ENCODE measurements at places on chromosomes 13 and 19.
A peak's percentile ranks its signal among the peaks of the same experiment; 100 is the strongest.

- H3K27ac ChIP-seq = no peak overlapping the region
- H3K27me3 ChIP-seq = no peaks in the 10 kb centered on the region
- no peak for DNase-seq
- no peaks in the 10 kb centered on the region for H3K4me1 ChIP-seq
- no peak overlapping the region for H3K4me3 ChIP-seq
These were observed 72.8 kb downstream of the DPF1 start for GRCh38 chr19:38151242-38151641.

- no peak overlapping the region for H3K27ac ChIP-seq
- no peak overlapping the region for H3K4me3 ChIP-seq
- H3K36me3 ChIP-seq = no peaks in the 10 kb centered on the region
- H3K4me1 ChIP-seq = no peaks in the 10 kb centered on the region
- no peaks in the 10 kb centered on the region for H3K27me3 ChIP-seq
- no peak for DNase-seq
These were observed 81.7 kb upstream of the KLHL1 start for GRCh38 chr13:70189981-70190380.

DNA sequence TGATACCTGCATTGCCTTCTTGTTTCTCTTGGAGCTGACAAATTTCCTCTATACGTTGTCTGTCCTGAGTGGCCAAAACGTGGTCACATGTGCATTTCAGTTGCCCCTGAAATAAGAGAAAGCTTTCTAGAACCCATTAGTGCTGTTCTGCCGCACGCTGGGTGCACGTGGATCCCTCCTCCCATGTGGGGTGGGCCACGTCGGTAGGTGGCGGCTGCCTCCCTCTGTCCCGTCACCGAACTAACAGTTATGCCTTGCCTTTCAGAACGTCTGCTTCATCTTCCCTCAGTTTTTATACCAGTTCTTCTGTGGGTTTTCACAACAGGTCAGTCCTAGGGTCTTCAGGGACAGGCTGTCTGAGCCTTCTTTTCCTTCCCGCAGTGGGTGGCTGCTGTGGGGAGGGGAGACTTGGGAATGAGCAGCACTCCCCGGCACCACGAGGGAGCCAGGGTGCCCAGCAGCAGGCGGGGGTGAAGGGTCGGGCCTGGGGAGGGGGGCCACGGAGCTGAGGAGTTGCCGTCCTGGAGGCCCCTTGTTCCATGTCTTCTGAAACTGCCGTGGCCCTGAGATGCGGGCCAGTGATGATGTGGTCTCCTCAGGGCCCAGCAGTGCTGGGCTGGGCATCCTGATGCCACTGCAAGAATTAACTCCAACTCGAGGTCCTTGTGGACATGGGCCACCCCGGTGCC lies 109.7 kb upstream of the MCF2L start:
- H3K4me3 ChIP-seq = no peak overlapping the region
- no peaks in the 10 kb centered on the region for H3K27me3 ChIP-seq
- H3K27ac ChIP-seq = no peak overlapping the region

DNA sequence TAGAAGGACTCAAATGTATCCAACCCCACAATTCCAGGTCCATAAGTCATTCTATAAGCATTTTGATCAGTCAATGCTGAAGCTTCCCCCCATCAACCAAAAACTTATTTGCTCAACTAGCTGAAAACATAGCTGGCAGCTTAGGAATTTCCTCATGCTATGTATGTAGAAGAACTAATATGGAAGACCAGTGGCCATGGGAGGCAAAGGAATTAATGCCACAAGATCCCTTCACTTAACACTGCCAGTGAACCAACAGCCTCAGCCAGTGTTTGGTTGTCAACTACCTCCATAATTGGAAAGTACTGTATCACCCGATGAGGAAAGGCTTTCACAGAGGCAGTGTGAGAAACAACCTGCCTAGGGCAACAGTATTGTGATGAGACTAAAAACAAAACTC lies 105.4 kb downstream of the ZNF429 start:
- no peaks in the 10 kb centered on the region for H3K4me1 ChIP-seq
- no peaks in the 10 kb centered on the region for H3K36me3 ChIP-seq
- H3K27ac ChIP-seq = no peak overlapping the region
- H3K27me3 ChIP-seq = no peaks in the 10 kb centered on the region

DNA sequence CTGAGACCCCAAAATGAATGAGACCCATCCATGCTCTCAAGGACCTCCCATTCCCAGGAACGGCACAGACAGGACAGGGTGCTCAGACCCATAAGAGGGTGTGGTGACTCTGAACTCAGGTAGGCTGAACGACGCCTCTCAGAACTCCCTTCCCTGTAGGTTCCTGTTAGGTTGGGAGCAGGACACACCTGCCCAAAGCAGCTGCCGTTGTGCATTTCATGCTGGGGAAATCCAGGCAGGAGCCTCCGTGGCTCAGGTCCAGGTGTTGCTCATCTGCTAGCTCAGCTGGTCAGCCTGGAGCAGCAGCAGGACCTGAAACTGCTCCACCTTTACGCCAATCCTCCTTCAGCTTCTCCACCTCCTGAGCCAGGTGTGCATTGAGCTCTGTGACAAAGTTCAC lies 19.1 kb upstream of the TEX101 start:
- H3K27me3 ChIP-seq = peaks cover 2% of the 10 kb centered on the region
- no peaks in the 10 kb centered on the region for H3K4me1 ChIP-seq
- no peak overlapping the region for H3K4me3 ChIP-seq
- H3K27ac ChIP-seq = no peak overlapping the region

DNA sequence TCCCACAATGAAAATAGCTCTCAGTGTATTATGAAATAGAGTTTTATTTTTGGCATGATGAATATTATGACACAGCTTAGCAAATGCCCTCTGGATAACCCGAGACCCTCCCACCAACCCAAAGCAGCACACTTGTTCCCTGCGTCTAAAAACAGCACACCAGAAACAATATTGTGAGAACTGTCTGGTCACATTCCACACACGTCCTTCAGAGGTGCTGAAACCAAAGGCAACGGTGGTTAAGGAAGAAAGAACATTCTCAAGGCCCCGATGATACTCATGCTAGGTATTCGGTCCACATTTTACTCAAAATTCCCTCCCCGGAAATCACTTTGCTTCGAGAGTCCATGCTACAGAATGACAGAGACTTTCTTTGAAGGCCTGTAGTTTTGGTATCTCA lies 156.7 kb downstream of the SLC7A1 start:
- H3K4me3 ChIP-seq = no peak overlapping the region
- no peaks in the 10 kb centered on the region for H3K27me3 ChIP-seq
- no peaks in the 10 kb centered on the region for H3K36me3 ChIP-seq

DNA sequence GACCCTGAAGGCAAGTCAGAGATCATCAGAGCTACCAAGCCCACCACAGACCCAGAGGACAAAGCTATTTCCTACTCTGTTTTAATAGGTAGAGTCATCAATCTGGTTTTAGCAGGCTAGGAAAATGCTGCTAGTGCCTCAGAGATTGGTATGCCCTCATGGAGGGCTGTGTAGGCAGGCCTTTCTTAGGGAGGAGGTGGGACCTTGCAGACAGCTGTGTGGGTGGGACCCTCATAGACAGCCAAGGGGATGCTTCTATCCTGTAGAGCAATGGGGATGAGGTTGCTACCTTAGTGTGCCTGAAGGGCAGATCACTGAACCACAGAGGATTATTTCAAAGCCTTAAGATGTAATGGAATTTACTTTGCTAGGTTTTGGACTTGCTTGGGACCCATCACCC lies 534.9 kb upstream of the KLF12 start:
- no peak for DNase-seq
- H3K36me3 ChIP-seq = no peaks in the 10 kb centered on the region
- H3K27ac ChIP-seq = no peak overlapping the region
- H3K27me3 ChIP-seq = peaks cover 3% of the 10 kb centered on the region

- peaks cover 21% of the 10 kb centered on the region for H3K36me3 ChIP-seq
- peaks cover 5% of the 10 kb centered on the region for H3K27me3 ChIP-seq
- DNase-seq = no peak
- H3K27ac ChIP-seq = peak overlapping the region; percentile 100
- peaks cover 49% of the 10 kb centered on the region for H3K4me1 ChIP-seq
- peak overlapping the region; percentile 100 for H3K4me3 ChIP-seq
These were observed 1.1 kb downstream of the LSM14A start for GRCh38 chr19:34173193-34173956.

GRCh38 chr19:18274219-18274780 lies at the start of gene IQCN:
Gene IQCN (minus strand): TSS chr19:18274452. CDS start chr19:18269478, 4,974 bp downstream.
- no peak for DNase-seq
- peaks cover 8% of the 10 kb centered on the region for H3K4me1 ChIP-seq
- peaks cover 22% of the 10 kb centered on the region for H3K36me3 ChIP-seq
- no peaks in the 10 kb centered on the region for H3K27me3 ChIP-seq
- no peak within 1 kb of the TSS for H3K27ac ChIP-seq
- H3K4me3 ChIP-seq = no peak within 1 kb of the TSS

GRCh38 chr19:33191501-33191900 lies 2.6 kb upstream of the LRP3 start:
- H3K4me1 ChIP-seq = no peaks in the 10 kb centered on the region
- DNase-seq = no peak
- H3K27ac ChIP-seq = no peak overlapping the region
- no peaks in the 10 kb centered on the region for H3K36me3 ChIP-seq
